Activated CD4-positive, alpha-beta memory T cell treated with anti-CD3 and anti-CD28 coated beads, Interleukin-2, amount 10 ng/mL, durations not matched to agents 7 days and 5 days (primary cell): ENCODE measurements at places on chromosomes 3 and 15. TPM values are rescaled to one million over a fixed set of nuclear protein-coding genes. Genes with fewer than 3 reads are reported as not detected.
A peak's percentile ranks its signal among the peaks of the same experiment; 100 is the strongest.

GRCh38 chr15:99980752-99981151 is 247.5 kb upstream of the LYSMD4 start:
- H3K27me3 ChIP-seq, result no peaks in the 10 kb centered on the region
- H3K4me3 ChIP-seq, result no peak overlapping the region
- no peak overlapping the region for H3K27ac ChIP-seq
- DNase-seq, result no peak
- H3K36me3 ChIP-seq, result no peaks in the 10 kb centered on the region

- H3K27me3 ChIP-seq, result peaks cover 25% of the 10 kb centered on the region
- H3K36me3 ChIP-seq, result no peaks in the 10 kb centered on the region
- no peak for DNase-seq
- no peak overlapping the region for H3K27ac ChIP-seq
These were observed 36.3 kb downstream of the DUT start for GRCh38 chr15:48367483-48367882.

- peak overlapping the region; percentile 92 for H3K27ac ChIP-seq
- H3K36me3 ChIP-seq, result peaks cover 85% of the 10 kb centered on the region
- no peaks in the 10 kb centered on the region for H3K27me3 ChIP-seq
- peaks cover 74% of the 10 kb centered on the region for H3K4me1 ChIP-seq
These were observed 682 bp downstream of the CLDND1 start for GRCh38 chr3:98521897-98522543.

GRCh38 chr3:14512281-14512941 is 27.7 kb downstream of the GRIP2 start:
- no peaks in the 10 kb centered on the region for H3K27me3 ChIP-seq
- no peaks in the 10 kb centered on the region for H3K4me1 ChIP-seq
- H3K4me3 ChIP-seq, result no peak overlapping the region
- DNase-seq, result no peak
- no peaks in the 10 kb centered on the region for H3K36me3 ChIP-seq
- no peak overlapping the region for H3K27ac ChIP-seq

The KLHL24 gene
- 31.2 TPM for total RNA-seq

The TMEM39A gene
- 42.8 TPM for total RNA-seq

The CCDC191 gene
- 2.6 TPM for total RNA-seq

The CISH gene
- total RNA-seq, result 335 TPM
